ENCODE measurements at places on chromosomes 5 and 9. TPM values are rescaled to one million over a fixed set of nuclear protein-coding genes. Genes with fewer than 3 reads are reported as not detected.

SLC36A2 gene
- not detected for total RNA-seq

SH3TC2 gene
- total RNA-seq = not detected

RORB gene
- not detected for total RNA-seq

PCDHGA11 gene
- total RNA-seq = not detected

MARVELD2 gene
- 0.39 TPM for total RNA-seq

PCDHGA4 gene
- total RNA-seq = 0.16 TPM

TNFSF8 gene
- total RNA-seq = 73.2 TPM

YTHDC2 gene
- total RNA-seq = 24.4 TPM

GFI1B gene
- total RNA-seq = not detected

PCDHA10 gene
- not detected for total RNA-seq

PAIP2 gene
- 67.9 TPM for total RNA-seq

F2RL1 gene
- total RNA-seq = 1.8 TPM

ANKRD31 gene
- 0.66 TPM for total RNA-seq

TRUB2 gene
- total RNA-seq = 48.8 TPM

GLRA1 gene
- not detected for total RNA-seq

BAAT gene
- not detected for total RNA-seq

CTSV gene
- total RNA-seq = 0.28 TPM

PRDM9 gene
- total RNA-seq = not detected

SPINK13 gene
- total RNA-seq = not detected

SETD9 gene
- total RNA-seq = 13.9 TPM

RXRA gene
- total RNA-seq = 9.9 TPM

FOXD1 gene
- 0.09 TPM for total RNA-seq

FBXO10 gene
- total RNA-seq = 2.3 TPM

GPR151 gene
- total RNA-seq = not detected

SEMA6A gene
- not detected for total RNA-seq

FREM1 gene
- total RNA-seq = not detected

WDR38 gene
- total RNA-seq = not detected

CNTFR gene
- not detected for total RNA-seq

CFAP157 gene
- total RNA-seq = not detected

GCNT4 gene
- total RNA-seq = 1.6 TPM

CDH18 gene
- not detected for total RNA-seq
